NCI-H524 treated with DMSO at 0.1 percent for 48 hours (cell line): ENCODE measurements at places on chromosomes 3 and 15.

DNA sequence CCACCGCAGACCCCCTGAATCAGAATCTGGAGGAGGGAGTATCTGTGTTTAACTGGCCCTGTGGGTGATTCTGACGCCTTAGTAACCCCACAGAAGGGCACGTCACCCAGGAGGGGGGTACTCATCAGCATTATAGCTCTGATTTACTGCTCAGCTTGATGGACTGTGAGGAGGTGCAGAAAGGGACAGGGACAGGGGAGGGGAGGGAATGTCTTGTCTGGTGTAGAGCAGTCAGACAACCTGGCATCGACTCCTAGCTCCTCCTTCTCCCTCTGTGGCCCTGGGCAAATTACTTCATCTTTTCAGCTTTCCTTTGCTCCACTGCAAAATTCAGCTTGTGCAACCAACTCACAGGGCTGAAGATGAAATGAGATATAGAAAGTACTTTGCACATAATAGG, 42.3 kb upstream of the GLCE start:
- DNase-seq = no peak

DNA sequence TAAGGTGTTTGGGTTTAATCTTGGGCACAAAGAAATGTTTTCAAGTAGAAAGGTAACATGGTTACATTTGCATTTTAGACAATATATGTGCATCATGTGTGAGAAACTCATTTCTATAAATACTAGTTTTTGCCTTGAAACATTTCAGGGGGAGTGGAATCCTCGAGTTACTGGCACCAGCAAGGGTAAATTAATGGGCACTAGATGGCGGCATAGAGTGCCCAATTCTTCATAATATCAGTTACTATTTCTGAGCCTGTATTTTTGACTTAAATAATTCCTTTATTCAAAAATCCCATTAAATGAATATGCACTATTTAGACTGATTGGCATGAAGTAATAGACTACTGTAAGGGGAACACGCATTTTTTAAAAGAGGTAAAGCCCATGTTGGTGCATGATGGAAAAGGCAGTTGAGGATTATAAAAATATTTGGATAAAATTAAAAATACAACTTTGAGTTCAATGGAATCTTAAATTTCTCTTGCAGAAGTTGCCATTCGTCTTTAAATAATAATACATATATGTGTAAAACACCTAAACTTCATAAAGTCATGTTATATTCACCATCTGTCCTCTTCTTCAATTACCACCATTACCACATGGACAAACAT, 106.3 kb downstream of the ZBTB20 start:
- DNase-seq = no peak

GRCh38 chr3:100195375-100195774, 65.4 kb upstream of the TBC1D23 start:
- no peak for DNase-seq

DNA sequence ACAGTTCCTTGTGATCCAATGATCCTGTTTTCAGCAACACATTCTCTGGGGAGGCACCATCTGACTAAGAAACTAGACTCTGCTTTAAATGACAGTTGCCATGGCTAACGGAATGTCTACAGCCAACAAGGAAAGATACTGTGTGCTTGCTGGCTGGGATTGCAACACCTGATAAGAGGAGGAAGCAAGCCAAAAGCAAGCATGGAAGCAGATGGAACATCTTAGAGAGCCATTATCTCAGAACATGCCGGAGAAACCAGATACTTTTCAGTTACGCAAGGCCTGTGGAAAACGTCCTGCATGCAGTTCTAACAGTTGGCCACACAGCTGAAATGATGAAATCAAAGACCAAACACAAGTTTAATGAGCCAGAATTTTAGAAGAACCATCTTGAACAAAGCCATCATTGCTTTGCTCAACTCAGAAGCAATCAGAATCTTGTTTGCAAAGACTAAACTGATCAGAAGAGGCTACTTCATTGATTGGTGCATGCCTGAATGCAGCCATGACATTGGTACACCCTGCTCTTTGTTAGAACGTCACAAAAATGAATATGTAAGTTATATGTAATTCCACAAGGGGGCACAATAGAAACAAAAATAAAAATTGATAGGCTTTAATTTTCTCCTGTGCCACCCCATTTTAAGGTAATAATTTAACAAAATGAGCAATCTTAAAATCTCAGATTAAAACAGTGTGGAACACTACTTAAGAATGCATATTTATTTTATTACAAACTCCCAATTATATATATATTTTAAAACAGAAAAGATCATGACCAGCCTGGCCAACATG, 50.8 kb downstream of the GXYLT2 start:
- peak; percentile 76 for DNase-seq

DNA sequence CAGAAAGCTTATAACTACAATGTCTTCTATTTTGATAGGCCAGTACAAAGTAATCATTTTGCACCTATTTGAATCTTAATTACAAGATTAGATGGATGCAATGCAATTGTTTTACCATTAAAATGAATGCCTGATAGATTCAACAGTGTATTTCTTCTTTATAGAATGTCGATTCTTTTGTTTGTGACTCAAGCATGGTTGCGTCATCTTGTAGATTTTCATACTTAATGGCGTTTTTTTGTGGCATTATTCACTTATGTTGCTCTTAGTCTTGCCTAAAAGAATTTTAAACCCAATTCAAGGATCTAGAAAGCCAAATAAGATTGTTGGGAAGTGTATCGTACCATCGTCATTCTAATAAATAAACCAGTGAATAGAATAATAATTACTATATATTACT, 21.4 kb downstream of the ZBTB38 start:
- no peak for DNase-seq

GRCh38 chr3:23319366-23320312, 116.5 kb downstream of the UBE2E2 start:
- no peak for DNase-seq

GRCh38 chr3:136819731-136820679, 1.1 kb downstream of the SLC35G2 start:
- DNase-seq = peak; percentile 32

DNA sequence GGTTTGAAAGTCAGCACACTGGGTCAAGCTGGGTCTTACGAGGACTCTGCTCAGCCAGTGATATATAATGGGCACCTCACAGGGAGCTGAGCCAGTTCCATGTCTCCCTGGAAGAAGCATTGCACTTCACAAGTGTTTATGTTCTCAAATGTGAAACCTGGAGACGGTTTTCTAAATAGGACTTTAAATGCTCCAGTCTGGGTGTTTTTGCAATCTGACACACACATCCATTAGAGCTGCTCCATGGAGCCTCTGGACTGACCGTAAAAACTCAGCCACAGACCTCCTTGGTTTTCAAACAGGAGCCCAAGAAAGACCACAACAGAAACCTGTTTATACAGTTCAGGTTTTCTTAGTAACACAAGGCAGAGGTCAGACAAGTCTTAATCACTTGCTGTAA, 201.3 kb upstream of the LRIG1 start:
- DNase-seq = no peak

GRCh38 chr3:66554178-66554577, 53.4 kb upstream of the LRIG1 start:
- no peak for DNase-seq

DNA sequence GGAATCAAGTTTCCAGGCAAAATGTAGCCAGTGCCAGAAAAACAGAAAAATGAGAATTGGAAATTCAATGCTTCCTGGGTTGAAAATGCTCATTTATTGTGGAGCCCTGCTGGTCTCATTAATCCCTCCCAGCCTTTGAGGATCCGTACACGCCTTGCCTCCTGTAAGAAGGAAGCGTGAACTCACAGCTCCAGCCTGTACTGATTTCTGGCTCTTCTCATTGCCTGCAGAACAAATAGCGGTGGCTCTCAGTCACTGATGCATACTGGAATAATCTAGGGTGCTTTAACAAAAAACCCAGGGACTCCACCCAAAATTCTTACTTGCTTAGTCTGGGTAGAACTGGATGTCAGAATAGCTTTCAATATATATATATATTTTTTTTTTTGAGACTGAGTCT, 29.3 kb upstream of the SLC24A5 start:
- DNase-seq = peak; percentile 63

GRCh38 chr3:32420126-32421038, 28.7 kb downstream of the CMTM7 start:
- DNase-seq = no peak

DNA sequence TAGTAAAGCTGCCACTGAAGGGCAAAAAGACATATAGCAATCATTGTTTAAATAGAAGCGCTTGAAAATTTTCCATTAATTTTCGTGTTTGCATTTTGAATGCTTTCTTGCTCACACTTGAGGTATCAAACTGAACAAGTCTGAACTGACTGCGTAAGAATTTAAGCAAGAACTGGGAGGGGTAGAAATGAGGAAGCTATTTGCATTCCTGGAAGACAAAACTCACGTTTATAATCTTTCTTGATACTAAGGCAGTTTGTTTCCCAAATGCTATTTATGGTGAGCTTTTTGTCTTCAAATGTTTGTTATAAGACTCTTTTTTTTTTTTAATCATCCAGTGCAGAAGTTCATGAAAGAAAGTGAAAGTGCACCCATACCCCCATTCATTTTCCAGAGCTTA, 499.8 kb upstream of the TPRG1 start:
- DNase-seq = no peak
